ENCODE measurements at places on chromosomes 16 and 17.
A peak's percentile ranks its signal among the peaks of the same experiment; 100 is the strongest.

GRCh38 chr17:36939802-36940312 is 2.6 kb downstream of the LHX1 start:
- DNase-seq = no peak

DNA sequence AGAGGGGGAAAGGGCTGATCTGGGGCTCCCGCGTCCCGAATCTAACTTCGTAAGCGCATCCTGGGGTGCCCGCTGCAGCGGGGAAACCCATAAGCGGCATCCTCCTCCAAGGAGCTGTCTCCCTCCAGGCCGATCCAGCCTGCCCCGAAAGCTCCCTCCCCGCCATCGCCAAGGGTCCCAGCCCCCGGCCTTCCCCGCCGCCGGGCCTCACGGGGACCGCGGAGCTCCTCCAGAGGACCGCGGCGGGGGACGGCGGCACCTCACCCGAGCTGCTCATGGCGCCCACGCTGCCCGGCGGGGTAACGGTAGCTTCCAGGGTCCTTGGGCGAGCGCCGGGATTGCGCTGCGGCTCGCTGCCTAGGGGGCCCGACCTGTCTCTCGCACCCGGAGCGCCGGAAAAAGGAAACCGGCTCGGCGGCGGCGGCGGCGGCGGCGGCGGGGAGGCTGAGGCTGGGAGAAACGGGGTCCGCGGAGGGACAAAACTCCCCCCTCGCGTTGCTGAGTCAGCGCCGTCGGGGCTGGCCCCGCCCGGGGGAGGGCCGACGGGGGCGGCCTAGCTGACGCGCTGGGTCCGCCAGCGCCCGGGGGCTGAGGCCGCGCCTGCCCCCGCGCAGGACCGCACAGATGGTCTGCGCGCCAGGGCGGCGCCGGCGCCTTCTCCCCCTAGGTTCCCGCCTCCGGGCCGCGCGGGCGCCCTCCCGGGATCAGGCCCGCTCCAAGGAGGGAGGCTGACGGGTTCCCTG is at the start of gene BLMH:
Gene BLMH, minus strand, starts transcription at position 402 of the 743 bp plus-strand sequence. Its CDS starts 125 bp downstream, at position 277.
- DNase-seq = peak; percentile 84

GRCh38 chr17:76142585-76143041 is 1.6 kb upstream of the FOXJ1 start:
- DNase-seq = no peak

GRCh38 chr16:51881731-51882130 is 665.2 kb downstream of the TOX3 start:
- no peak for DNase-seq

DNA sequence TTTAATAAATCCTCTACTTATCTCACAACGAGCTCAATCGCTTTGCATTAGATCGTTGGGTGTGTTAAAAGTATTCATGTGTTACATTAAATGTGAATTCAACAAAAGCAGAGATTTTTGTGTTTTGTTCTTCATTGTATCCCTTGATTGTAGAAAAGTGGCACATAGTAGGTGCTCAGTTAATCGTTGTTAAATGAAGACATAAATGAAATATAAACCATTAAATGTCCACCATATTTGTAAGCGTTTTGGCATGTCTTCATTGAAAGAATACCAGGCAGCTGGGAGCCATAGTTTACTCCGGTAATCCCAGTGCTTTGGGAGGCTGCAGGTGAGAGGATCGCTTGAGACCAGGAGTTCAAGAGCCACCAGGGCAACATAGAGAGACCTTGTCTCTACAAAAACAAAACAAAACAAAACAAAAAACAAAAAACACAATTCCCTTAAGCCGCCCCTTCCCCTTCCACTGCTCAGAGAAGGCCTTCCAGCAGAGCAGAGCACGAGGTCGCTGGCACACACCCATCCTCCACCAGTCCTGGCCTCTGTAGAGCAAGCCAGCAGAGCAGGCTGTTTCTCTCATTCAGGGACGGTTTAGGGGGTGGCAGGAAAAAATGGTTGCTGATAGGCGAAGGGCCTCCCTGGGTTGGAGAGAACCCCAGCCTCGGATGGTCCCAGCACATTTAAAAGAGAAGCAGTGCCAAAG is 673 bp upstream of the CHD9 start:
- DNase-seq = no peak

DNA sequence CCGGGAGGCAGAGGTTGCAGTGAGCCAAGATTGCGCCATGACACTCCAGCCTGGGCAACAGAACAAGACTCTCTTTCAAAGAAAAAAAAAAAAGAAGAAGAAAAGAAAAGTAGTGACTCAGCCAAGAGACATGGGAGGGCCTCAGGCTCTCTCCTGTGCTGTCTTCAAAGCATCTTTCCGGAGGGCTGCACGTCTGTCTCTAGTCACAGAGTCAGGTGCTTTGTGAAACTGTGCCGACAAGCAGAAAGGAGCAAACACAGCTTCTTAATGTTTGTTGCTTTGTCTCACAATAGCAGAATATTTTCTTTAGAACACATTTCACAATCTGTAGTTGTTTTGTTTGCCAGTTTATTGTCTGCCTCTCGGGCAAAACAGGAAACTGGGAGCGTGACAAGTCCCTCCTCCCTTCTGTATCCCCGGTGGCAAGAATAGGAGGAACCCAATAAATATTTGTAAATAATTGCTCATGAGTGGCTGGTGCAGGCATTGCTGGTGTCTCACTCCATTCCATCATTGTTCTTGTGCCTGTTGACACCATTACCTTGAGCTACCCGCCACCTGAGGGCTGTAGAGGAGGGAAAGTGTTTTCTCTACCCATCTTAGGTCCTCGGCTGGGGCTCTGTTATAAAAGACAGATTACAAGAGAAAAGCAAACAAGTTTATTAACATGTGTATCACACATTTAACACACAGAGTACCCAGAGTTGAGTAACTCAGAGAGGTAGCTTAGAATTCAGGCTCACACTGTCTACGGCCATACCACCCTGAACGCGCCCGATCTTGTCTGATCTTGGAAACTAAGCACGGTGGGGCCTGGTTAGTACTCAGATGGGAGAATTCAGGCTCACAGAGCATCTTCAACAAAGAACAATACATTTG is 5.5 kb downstream of the GAST start:
- DNase-seq = no peak

DNA sequence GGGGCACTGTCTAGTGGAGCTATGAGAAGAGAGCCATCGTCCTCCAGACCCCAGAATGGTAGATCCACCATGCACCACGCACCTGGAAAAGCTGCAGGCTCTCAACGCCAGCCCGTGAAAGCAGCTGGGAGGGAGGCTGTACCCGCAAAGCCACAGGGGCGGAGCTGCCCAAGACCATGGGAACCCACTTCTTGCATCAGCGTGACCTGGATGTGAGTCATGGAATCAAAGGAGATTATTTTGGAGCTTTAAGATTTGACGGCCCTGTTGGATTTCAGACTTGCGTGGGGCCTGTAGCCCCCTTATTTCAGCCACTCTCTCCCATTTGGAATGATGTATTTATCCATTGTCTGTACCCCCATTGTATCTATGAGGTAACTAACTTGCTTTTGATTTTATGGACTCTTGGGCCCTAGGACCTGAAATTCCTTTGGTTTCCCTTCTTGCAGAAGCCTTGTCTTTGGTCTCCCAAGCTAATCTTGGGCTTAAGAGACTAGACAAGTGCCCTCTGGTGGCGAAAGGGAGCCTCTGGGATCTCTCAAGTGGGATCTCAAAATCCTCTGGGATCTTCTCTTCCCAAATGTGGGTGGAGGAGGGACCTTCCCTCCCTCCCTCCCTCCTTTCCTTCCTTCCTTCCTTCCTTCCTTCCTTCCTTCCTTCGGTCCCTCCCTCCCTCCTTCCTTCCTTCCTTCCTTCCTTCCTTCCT is 58.2 kb upstream of the HAPSTR1 start:
- no peak for DNase-seq

- peak; percentile 23 for DNase-seq
Observed at GRCh38 chr16:3503523-3503922, 2.7 kb downstream of the CLUAP1 start.

DNA sequence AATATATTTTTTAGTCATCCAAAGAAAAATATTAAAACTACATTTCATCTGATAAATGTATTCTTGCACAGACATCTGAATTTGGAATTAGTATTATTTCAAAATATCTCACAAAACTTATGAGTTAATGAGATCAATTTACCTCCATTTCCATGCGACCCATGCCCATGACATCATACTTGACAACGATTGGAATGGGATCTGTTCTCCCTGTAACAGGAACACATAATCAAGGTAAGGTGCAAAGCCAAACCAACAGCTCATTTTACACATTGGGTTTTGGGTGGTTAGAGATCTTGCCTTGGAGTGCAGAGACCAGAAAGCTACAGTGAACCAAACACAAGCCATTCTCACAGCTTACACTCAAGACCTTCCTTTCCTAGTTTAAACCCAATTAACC is 46.9 kb upstream of the ITGA2B start:
- DNase-seq = no peak

DNA sequence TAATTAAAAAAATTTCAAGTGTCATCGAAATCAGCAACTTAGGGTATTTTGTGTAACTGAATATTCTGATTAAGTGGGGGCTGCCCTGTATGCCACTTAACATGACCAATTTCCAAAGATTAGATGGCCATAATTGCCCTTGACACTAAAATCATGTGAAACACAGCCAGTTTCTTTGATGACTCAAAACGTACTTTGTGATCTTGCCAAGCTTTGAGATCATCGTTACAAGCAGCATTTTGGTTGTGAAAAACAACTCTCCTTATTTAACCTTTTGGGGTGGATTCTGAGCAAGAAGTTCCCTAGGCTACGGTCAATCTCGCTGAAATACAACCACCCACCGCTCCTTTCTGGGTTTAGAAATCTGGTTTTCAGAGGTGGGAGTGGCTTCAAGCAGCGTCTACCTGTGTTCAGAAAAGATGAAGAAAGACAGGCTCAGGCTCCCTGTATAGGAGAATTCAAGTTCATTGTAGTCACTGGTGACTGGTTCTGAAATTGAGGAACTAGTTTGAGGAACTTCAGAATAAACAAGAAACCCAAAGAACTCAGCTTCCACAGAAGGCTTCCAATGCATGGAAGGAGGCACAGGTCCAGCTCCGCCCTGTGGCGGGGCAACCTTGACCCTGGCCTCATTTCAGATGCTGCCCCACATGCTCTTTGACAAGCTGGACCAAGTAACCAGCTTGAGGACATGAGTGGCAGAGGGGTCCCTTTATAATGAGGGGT is 9.4 kb downstream of the MAP3K14 start:
- peak; percentile 60 for DNase-seq

DNA sequence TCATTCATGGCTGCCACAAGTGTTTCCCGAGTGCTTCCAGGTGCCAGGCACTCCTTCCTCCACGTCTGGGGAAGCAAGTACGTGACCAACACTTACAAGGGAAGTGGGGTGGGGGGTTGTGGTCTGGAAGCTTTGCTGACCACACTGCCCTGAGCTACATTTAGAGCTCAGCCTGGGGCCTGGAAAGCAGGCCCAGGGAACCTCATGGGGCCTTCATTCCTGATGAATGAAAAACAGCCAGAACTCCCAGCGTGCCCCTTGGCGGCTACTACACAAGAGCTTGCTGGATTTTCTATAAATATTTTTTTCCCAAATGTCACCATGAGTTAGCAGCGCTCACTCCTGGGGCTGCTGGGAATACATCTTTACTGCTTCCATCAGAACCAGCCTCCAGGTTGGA is 73.3 kb downstream of the ABCC12 start:
- no peak for DNase-seq

DNA sequence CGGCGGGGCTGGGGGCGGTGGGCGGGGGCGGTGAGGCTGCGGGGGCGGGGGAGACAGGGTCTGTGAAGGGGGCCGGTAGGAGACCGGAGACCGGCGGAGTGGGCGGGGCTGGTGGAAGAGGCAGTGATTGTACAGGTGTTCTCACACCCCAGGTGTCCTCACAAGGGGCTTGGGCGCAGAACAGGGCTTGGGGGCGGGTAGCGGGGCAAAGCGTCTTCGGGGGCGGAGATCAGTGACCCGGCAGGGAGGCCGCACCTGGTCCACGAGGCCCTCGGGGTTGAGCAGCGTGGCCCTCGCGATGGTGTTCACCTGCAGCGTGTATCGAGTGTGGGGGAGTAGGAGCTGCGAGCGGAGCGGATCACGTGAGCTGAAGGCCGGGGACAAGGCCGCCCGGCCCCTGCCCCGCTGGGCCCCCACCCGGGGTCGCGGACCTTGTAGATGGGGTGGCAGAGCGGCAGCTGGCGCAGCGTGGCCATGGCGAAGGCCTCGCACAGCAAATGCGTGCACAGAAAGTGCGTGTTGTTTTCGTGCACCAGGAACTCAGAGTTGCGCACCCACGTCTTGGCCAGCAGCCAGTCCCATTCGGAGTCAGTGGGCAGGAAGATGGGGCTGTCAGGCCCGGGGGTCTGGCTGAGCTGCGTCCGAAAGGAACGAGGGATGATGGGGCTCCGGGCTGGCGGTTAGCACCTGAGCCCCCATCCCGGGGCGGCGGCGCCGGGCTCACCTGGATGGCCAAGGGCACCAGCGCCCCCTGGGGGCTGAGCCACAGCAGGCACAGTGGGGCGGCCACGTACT is 8.5 kb downstream of the ALOXE3 start:
- peak; percentile 69 for DNase-seq

- no peak for DNase-seq
Observed at GRCh38 chr17:82691714-82692113, 6.8 kb downstream of the RAB40B start.

GRCh38 chr16:17431012-17431411 is 39.7 kb downstream of the XYLT1 start:
- no peak for DNase-seq

GRCh38 chr17:67359960-67360791 is 6.2 kb downstream of the PSMD12 start:
- DNase-seq = no peak

GRCh38 chr17:74768069-74768762 is 7.9 kb downstream of the NAT9 start:
- DNase-seq = no peak

- no peak for DNase-seq
Observed at GRCh38 chr17:4362141-4362540, 4.3 kb downstream of the UBE2G1 start.

- no peak for DNase-seq
Observed at GRCh38 chr16:75244844-75245758, 6.3 kb downstream of the BCAR1 start.

DNA sequence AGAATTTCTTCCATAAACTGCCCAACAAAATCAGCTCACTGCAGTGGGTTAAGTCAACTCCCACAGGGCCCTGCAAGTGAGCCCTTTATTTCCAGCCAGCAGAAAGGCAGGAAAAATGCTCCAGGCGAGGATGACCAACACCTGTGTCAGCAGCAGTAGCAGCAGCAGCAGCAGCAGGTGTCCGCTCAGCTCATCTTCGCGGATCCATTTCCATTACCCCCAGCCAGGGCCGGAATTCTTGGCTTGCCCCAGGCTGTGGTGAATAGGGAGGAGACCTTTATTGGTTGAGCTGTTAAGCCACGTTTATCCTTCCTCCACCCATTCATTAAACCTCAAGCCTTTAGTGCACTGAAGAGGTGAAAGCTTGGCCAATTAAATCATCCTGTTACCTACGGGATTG is 46.2 kb downstream of the MARCHF10 start:
- no peak for DNase-seq

- no peak for DNase-seq
Observed at GRCh38 chr17:1872976-1873375, 43.2 kb downstream of the RPA1 start.

- DNase-seq = no peak
Observed at GRCh38 chr17:14918540-14918939, 346.6 kb downstream of the PMP22 start.

DNA sequence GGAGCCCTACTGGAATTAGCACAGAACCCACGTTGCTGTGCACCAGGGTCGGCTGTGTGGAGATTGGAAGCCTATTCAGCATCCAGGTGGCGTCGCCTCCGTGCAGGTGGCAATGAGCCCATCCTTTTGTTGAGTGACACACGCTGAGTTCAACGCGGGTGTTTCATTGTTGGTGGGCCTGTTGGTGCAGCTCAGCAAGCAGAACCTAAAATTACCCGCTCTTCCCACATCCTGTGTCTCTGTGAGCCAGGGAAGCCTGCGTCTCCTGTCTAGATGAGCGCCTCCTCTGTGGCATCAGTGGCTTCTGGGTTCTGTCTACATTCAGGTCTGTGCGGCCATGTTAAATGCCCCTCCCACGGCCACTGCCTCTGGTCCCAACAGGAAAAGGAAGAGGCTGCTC is 14.5 kb downstream of the CD2BP2 start:
- DNase-seq = no peak

Measured in activated T-cell treated with anti-CD3 and anti-CD28 coated beads for 24 hours (primary cell).